ENCODE measurements at places on chromosomes 1 and 21.
A peak's percentile ranks its signal among the peaks of the same experiment; 100 is the strongest.

DNA sequence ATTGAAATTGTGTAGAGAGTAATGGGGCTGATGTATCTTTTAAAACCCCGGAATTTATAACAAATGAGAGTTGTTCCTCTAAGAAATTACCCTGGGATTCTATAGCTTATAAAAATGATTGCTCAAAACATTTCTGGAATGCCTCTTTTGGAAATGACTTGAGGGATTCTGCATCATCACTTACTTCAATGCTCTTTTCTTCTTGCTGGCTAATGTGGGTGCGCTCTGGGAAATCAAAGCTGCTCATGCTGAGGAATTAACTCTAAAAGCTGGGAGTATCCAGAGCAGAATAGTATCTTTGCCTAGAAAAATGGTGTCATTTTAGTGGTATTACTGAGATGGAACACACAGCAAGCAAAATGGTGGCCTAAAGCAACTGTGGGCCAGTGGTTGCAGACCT lies 23.0 kb upstream of the TBX15 start:
- DNase-seq: no peak

GRCh38 chr1:187477535-187477934 lies 648.8 kb downstream of the PLA2G4A start:
- DNase-seq: no peak

GRCh38 chr1:16617778-16618580 lies 4.6 kb upstream of the NBPF1 start:
- DNase-seq: no peak

- DNase-seq: peak; percentile 19
These were observed 2.9 kb downstream of the KIF1B start for GRCh38 chr1:10213186-10213705.

DNA sequence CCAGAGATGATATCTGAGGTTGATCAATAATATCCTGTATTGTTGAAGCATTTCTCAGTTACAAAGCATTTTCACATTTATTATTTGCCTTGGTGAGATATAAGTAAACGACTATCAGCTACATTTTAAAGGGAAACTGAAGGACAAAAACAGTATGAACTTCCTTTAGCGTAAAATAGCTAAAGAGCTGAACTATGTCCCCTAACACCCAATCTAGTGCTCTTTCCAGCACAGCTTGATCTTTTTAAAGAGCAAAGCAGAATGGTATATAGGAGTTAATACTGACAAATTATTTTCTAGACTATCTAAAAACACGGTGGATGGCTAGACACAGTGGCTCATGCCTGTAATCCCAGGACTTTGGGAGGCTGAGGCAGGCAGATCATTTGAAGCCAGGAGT lies 3.5 kb downstream of the TRIM33 start:
- no peak for DNase-seq

DNA sequence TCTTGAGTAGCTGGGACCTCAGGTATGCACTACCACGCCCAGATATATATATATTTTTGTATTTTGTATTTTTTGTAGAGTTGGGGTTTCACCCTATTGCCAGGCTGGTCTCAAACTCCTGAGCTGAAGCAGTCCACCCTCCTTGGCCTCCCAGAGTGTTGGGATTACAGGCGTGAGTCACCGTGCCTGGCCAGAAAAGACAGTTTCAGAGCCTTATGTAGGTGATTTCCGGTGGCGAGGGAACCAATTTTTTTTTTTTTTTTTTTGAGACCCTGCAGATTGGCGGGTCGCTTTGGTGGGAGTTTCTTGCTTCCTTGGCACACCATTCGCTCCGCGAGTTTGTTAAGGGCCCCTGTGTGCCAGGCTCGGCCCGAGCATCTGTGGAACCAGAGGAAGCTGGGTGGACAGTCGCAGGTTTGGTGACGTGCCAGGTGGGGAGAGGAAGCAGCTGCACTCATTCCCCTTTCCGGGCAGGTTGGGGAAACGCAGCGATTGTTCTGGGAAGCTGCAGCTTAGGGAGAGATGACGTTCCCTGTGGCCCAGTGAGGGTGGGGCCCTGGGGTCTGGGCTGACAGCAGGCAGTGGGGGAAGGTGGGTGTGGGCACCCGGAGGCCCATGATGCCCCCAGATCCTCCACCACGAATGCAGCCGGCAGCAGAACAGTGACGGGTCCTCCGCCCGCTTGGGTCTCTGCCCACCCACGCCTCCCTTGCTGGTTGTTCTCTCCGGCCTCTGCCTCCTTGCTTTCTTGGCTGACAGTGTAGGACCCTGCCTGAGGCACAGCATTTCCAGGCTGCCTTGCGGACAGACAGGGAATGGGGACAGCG lies 25.1 kb downstream of the SPSB1 start:
- DNase-seq: peak; percentile 80

DNA sequence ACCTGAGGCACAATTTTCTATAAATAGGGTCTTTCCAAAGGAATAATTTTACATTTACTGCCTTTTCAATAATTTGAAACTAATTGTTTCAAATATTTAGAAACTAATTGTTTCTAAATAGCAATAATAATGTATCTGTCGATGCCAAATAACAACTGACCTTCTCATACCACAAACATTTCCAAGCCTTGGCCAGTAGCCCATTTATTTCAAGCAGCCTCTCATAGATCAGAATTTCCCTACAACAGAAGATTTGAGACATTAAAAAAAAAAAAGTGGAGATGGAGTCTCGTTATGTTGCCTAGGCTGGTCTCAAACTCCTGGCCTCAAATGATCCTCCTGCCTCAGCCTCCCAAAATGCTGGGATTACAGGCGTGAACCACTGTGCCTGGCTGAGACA lies 2.1 kb upstream of the GFI1 start:
- peak; percentile 18 for DNase-seq

DNA sequence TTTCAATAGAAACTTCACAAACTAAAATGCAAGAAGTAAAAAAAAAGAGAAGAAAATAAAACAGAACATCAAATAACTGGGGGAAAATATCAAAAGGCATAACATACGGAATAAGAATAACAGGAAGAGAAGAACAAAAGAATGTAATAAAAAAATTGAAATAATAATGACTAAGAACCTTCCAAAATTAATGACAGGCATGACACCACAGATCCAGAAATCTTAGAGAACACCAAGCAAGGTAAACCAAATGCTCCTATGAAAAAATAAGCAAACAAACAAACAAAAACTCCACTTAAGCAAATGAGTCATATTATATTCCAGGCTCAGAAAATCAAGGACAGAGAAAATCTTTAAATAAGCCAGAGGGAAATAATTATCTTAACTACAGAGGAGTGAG lies 8.7 kb downstream of the OR10J1 start:
- no peak for DNase-seq

GRCh38 chr1:211340622-211341507 lies 14.2 kb downstream of the TRAF5 start:
- no peak for DNase-seq

GRCh38 chr1:47709019-47709871 lies 271.4 kb downstream of the FOXD2 start:
- DNase-seq: peak; percentile 47

DNA sequence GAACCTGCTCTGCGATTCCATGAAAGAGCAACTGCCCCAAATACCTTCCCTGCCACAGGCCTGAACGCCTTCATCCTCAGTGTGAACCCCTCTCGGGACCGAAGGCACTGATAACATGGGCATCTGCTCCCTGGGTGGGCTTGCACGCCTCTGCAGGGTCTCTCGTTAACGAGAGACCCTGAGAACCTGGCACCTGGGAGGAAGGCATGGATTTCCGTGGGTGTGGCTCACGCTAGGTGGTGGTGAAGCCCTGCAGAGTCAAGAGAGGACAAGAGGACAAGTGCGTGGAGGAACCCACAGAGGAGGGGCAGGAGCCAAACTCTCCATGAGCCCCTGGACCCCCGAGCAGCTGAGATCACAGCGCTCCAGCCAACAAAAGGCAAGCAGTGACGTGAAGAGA lies 26.8 kb upstream of the COL6A2 start:
- no peak for DNase-seq

DNA sequence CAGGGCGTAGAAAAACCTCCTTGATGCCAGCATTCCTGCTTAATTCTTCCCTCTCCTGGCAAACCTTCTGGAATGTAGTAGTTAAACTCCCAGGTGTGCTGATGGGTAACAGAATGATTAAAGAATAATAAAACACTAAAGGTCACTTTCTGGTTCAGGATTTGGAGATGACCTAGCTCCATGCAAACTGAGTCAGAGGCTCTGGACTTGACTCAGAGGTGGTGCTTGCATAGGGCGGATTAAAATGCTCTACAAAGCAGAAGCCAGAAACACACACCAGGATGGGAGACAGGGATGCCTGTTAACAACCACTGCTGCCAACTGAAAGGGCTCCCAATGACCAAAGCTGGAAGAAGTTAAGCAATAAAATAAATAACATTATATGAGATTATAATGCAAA lies 41.5 kb downstream of the KRTAP19-8 start:
- DNase-seq: no peak
